Gastroesophageal sphincter (tissue), 4 donors: ENCODE measurements at places on chromosomes 3 and 15.

- H3K27ac ChIP-seq = no peak overlapping the region
- H3K4me3 ChIP-seq = no peak overlapping the region
- H3K4me1 ChIP-seq = no peaks in the 10 kb centered on the region
Observed at GRCh38 chr3:137987723-137988122, 22.2 kb upstream of the CLDN18 start.

DNA sequence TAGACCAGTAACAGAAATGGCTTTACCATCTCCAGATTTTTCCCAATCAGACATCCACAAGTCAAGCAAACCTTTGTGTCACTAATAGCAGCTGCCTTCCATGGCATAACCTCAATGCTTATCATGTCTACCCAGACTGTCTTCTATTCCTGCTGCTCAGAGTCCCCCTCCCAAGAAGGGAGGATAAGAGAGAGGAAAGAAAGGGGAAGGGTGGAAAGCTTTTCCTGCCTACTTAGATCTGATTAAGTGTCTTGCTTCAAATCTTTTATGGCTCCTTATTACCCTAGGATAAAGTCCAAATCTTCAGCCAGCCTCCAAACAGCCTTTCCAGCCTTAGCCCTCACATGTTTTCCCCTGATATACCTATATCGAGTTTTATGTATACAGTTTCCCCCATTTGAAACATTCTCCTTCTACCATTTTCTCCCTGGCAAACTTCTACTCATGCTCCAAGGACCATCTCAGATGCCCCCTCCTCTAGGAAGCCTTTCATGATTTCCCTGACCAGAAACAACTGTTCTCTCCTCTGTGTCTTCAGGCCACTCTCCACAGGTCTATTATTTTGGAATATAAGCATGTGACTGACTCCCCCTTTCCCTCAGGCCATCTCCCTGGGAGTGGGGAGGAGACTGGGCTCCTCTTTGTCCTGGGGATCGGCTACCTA is 7.9 kb upstream of the SSUH2 start:
- H3K4me1 ChIP-seq = no peaks in the 10 kb centered on the region
- H3K36me3 ChIP-seq = no peaks in the 10 kb centered on the region
- H3K4me3 ChIP-seq = no peak overlapping the region
- no peak for ATAC-seq
- H3K27ac ChIP-seq = no peak overlapping the region

- H3K4me3 ChIP-seq = no peak overlapping the region
- no peak overlapping the region for H3K27ac ChIP-seq
- no peaks in the 10 kb centered on the region for H3K4me1 ChIP-seq
- no peaks in the 10 kb centered on the region for H3K27me3 ChIP-seq
Observed at GRCh38 chr3:8640223-8640622, 4.4 kb downstream of the SSUH2 start.

GRCh38 chr3:123907720-123908119 is 23.6 kb upstream of the MYLK start:
- H3K4me3 ChIP-seq = no peak overlapping the region
- no peaks in the 10 kb centered on the region for H3K27me3 ChIP-seq
- H3K27ac ChIP-seq = no peak overlapping the region
- ATAC-seq = no peak
- no peaks in the 10 kb centered on the region for H3K36me3 ChIP-seq

- peaks cover 11% of the 10 kb centered on the region for H3K4me1 ChIP-seq
- no peak for ATAC-seq
- peak overlapping the region; percentile 44 for H3K4me3 ChIP-seq
- peaks cover 49% of the 10 kb centered on the region for H3K27me3 ChIP-seq
- H3K36me3 ChIP-seq = no peaks in the 10 kb centered on the region
Observed at GRCh38 chr15:78620021-78620526, 722 bp downstream of the CHRNA3 start.

GRCh38 chr15:52256930-52257733 is 38.5 kb downstream of the MYO5C start:
- no peaks in the 10 kb centered on the region for H3K27me3 ChIP-seq
- no peak for ATAC-seq
- peak overlapping the region; percentile 30 for H3K27ac ChIP-seq
- peaks cover 6% of the 10 kb centered on the region for H3K36me3 ChIP-seq
- peaks cover 25% of the 10 kb centered on the region for H3K4me1 ChIP-seq

DNA sequence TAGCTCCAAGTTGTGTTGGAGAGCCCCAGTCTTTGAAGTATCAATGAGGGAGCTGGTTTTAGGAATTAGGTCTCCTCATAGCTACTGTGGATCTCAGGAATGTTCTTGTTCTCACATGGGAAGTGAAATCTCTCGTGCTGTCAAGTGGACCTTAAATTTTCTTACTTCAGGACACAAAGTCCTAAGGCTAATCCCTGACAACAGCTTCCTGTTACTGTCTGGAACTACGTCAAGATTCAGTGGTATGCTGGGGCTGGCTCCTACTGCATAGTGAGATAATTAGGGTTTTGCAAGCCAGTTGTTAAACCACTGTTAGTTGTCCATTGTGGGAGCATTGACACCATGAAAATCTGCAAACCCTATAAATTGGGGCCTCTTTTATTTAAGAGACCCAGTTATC is 22.8 kb downstream of the MESP1 start:
- peaks cover 3% of the 10 kb centered on the region for H3K4me1 ChIP-seq
- H3K27me3 ChIP-seq = no peaks in the 10 kb centered on the region
- peak; percentile 92 for ATAC-seq
- H3K4me3 ChIP-seq = no peak overlapping the region

GRCh38 chr3:125191730-125192129 is 20.8 kb downstream of the SLC12A8 start:
- ATAC-seq = no peak
- no peak overlapping the region for H3K27ac ChIP-seq
- no peaks in the 10 kb centered on the region for H3K36me3 ChIP-seq
- no peaks in the 10 kb centered on the region for H3K4me1 ChIP-seq
- no peaks in the 10 kb centered on the region for H3K27me3 ChIP-seq
- H3K4me3 ChIP-seq = no peak overlapping the region

DNA sequence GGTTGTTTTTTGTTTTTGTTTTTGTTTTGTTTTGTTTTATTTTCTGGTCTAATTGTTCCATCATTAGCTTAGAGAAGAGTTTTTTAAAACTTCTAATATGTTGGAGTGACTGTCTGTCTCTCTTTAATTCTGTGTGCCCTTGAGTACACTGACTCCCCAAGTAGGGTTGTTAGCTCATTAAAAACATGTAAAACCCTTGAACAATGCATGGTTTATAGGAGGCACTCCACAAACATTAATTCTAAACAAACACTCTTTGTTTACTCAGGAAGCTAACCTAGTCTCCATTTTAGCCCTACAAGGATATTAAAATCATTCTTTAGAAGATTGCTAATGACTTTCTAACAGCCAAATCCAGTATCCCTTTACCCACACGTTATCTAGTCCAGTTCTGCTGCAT is 100.5 kb downstream of the CGGBP1 start:
- H3K36me3 ChIP-seq = no peaks in the 10 kb centered on the region
- H3K27me3 ChIP-seq = no peaks in the 10 kb centered on the region
- no peaks in the 10 kb centered on the region for H3K4me1 ChIP-seq
- no peak overlapping the region for H3K4me3 ChIP-seq
- ATAC-seq = no peak
- no peak overlapping the region for H3K27ac ChIP-seq

DNA sequence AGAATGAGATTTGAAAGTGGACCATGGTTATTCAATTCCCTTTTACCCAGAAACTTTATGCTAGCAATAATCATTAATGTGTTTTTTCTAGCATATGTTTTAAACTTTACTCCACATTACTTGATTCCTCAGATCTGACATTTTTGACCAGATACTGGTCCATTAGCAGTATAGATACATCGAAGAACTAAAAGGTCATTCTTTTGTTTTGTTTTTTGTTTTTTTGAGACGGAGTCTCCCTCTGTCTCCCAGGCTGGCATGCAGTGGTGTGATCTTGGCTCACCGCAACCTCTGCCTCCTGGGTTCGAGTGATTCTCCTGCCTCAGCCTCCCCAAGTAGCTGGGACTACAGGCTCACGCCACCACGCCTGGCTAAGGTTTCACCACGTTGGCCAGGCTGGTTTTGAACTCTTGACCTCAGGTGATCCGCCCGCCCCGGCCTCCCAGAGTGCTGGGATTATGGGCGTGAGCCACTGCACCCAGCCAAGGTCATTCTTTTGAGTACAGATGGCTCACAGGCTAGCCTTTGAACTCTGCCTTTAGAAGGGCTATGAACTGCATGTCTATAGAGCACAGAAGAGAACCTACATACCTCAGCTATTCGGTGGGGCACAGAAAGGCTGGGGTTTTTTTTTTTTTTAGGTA is 28.6 kb downstream of the CHP1 start:
- ATAC-seq = no peak
- H3K4me1 ChIP-seq = no peaks in the 10 kb centered on the region
- H3K27me3 ChIP-seq = no peaks in the 10 kb centered on the region
- no peaks in the 10 kb centered on the region for H3K36me3 ChIP-seq
- no peak overlapping the region for H3K27ac ChIP-seq

- H3K36me3 ChIP-seq = no peaks in the 10 kb centered on the region
- peaks cover 88% of the 10 kb centered on the region for H3K27me3 ChIP-seq
- no peak overlapping the region for H3K27ac ChIP-seq
- no peak overlapping the region for H3K4me3 ChIP-seq
- ATAC-seq = no peak
Observed at GRCh38 chr3:10709110-10709781, 106.8 kb upstream of the SLC6A11 start.

DNA sequence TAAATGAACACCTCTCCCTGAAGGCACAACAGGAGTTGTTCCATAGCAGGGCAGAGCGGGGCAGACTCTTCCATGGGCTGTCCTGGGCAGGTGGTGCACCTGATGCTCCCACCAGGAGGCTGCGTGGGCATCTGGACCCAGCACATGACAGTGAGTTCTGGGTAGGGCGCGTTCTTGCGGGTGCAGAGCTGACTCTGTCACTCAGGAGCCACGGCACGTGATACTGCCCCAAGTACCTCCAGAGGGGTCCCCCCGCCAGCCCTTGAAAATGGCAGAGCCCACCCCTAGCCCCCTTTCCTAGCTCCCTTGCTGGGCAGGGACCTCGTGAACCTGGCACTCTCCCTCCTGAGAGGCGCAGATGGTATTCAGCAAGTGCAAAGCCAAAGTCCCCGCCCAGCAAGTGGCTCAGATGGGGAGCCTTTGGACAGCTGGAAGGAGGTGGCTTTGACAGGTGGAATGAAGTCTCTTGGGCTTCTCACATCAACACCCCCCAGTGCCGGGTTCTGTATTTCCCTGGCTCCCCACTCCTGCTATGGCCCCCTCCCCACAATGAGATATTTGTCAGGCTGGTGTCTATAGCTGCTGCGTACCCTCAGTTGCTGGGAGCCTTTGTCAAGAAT is 172.1 kb downstream of the TBC1D2B start:
- H3K36me3 ChIP-seq = no peaks in the 10 kb centered on the region
- peaks cover 30% of the 10 kb centered on the region for H3K27me3 ChIP-seq

DNA sequence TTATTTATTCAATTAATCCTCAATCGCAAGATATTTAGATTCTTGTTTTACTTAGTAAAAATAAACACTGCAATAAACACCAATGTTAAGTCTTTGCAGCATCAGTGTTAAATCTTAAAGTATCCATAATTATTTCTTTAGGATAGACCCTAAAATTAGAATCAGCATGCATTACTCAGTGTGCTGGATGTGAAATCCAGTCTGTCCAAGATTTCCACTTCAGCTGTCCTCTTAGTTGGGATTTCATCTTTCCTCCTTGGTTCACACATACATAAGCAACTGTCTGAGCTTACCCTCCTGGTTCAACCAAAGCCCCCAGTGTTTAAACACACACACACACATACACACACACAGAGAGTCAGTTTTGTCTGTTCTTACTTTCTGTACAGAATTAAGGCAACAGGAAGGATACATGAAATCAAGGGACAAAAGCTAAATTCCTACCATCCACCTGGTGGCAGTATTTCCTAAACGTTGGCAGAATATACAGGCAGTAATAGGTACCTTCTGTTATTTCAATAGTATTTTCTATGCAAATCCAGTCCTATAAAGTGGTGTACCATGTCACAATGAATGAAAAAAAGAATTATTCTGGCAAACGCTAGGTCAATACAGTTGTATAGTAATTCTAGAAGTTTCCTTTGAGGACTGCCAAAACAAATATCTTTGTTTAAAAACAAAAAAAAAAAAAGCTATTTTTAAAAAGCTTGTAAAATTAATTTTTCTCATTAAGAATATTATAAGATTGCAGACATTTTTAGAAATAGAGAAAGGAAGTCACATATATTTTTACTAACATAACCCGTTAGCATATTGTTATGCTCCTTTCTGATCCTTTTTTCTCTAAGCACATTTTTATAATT is 27.3 kb upstream of the DMXL2 start:
- no peaks in the 10 kb centered on the region for H3K36me3 ChIP-seq
- no peak for ATAC-seq
- H3K4me1 ChIP-seq = no peaks in the 10 kb centered on the region
- no peak overlapping the region for H3K27ac ChIP-seq
- H3K4me3 ChIP-seq = no peak overlapping the region
- no peaks in the 10 kb centered on the region for H3K27me3 ChIP-seq

- no peaks in the 10 kb centered on the region for H3K36me3 ChIP-seq
- H3K4me1 ChIP-seq = no peaks in the 10 kb centered on the region
- H3K27ac ChIP-seq = no peak overlapping the region
- H3K4me3 ChIP-seq = no peak overlapping the region
Observed at GRCh38 chr15:59918994-59919951, 84.8 kb upstream of the FOXB1 start.

GRCh38 chr3:31767920-31768319 is 213.1 kb downstream of the OSBPL10 start:
- ATAC-seq = no peak
- no peaks in the 10 kb centered on the region for H3K27me3 ChIP-seq
- no peak overlapping the region for H3K4me3 ChIP-seq
- H3K36me3 ChIP-seq = no peaks in the 10 kb centered on the region
- no peak overlapping the region for H3K27ac ChIP-seq
- H3K4me1 ChIP-seq = peaks cover 3% of the 10 kb centered on the region

DNA sequence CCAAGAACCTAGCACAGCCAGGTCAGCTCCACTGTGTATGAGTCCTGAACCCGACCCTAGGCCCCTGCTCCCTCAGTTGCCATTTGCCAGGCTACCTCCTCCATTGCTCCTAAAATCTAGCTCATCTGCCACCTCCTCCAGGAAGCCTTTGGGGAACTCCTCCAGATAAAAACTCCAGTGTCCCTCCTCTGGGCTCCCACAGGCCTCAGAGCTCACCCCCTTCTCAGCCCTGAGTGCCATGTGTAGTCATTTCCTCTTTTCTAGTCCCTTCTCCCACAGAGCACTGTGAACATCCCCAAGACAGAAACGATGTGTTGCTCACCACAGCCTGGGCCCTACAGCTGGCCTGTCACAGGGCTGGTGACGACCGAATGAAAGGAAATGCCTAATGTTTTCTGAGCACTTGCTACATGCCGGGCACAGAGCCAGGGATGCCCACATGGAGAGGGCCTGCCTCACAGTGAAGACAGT is 61.0 kb downstream of the IQSEC1 start:
- no peak overlapping the region for H3K27ac ChIP-seq
- H3K36me3 ChIP-seq = no peaks in the 10 kb centered on the region
- H3K27me3 ChIP-seq = no peaks in the 10 kb centered on the region
- peaks cover 10% of the 10 kb centered on the region for H3K4me1 ChIP-seq
- H3K4me3 ChIP-seq = no peak overlapping the region
- peak; percentile 75 for ATAC-seq

GRCh38 chr15:90885432-90886290 is 1.4 kb downstream of the FES start:
- no peak overlapping the region for H3K27ac ChIP-seq
- H3K27me3 ChIP-seq = no peaks in the 10 kb centered on the region
- peak; percentile 61 for ATAC-seq
- no peaks in the 10 kb centered on the region for H3K36me3 ChIP-seq

- ATAC-seq = no peak
- H3K36me3 ChIP-seq = no peaks in the 10 kb centered on the region
- no peaks in the 10 kb centered on the region for H3K27me3 ChIP-seq
- H3K27ac ChIP-seq = no peak overlapping the region
- no peak overlapping the region for H3K4me3 ChIP-seq
Observed at GRCh38 chr3:65855370-65856100, 183.2 kb downstream of the MAGI1 start.
